Stimulated activated CD4-positive, alpha-beta T cell treated with anti-CD3 and anti-CD28 coated beads, Interleukin-1b, Interleukin-23, amount 100 ng/mL, for 1 hour (primary cell): ENCODE measurements at places on chromosomes 2 and 18.

- no peak for DNase-seq
Measured at GRCh38 chr2:234722176-234722575, 225.3 kb upstream of the ARL4C start.

DNA sequence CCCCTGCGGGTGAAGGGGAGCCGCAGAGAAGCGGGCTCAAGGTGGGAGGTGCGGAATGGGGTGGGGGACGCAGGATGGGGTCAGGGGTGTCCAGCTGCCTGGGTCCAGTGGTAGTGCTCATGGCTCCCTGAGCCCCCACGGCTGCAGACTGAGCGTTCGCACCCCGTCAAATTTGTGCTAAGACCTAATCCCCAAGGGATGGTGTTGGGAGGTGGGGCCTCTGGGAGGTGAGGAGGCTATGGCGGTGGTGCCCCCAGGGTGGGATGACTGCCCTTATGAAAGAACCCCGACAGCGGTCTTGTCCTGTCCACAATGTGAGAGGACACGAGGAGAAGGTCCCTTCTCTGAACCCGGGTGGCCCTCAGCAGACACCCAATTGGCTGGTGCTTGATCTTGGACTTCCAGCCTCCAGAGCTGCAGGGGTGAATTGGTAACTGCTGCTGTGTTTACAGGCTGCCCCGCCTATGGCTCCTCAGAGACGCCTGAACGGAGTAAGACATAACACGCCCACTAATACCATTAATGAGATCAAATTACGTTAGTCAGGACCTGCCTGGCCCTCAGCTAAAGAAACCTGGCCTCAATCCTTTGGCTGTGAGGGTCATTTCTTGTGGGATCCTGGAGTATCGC, 42.6 kb downstream of the PXDN start:
- DNase-seq: no peak

GRCh38 chr2:60440767-60441163, 112.7 kb downstream of the BCL11A start:
- no peak for DNase-seq

GRCh38 chr18:59752666-59753065, 55.4 kb upstream of the CCBE1 start:
- no peak for DNase-seq

- DNase-seq: no peak
Measured at GRCh38 chr18:2146092-2146491, 425.2 kb downstream of the METTL4 start.

DNA sequence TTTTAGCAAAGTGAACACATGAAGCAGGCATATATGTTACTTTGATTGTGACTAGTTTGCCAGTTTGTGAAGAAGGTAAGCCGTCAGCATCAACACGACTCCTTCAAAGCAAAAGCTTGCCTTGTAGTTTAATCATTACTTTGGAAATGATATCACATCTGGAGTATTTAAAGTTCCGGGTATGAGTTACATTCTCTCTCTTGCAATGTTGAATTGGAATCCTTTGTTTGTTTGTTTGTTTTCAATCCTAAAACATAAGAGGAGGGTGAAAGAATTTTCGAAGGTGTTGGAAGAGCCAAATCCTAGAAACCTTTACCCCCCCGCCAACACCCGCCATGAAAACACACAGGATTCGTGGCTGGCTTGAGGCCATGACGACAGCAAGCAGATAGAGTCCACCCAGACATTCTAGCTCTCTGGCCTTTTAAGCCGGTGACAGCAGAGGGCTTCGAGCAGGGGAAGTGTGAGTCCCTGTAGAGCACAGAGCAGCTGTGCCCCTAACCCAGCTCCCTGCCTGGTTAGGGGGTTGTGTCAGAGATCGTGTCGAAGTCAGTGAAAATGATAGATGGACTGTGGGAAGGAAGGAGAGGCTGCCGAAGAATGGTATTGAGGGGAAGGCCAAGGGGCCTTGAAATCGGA, 103.8 kb upstream of the SMIM21 start:
- DNase-seq: no peak

- no peak for DNase-seq
Measured at GRCh38 chr2:122635686-122636085, 880.2 kb downstream of the TSN start.

DNA sequence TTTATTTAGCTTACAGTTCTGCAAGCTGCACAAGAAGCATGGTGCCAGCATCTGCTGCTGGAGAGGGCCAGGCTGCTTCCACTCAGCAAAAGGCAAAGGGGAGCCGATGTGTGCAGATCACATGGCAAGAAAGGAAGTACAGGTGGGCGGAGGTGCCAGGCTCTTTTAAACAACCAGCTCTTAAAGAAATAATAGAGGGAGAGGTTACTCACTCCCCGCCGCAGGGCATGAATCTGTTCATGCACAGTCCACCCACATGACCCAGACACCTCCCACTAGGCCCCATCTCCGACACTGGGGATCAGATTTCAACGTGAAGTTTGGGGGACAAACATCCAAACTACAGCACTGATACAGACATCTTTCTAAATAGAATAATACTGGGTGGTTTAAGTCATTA, 105.8 kb downstream of the MTCL1 start:
- no peak for DNase-seq

DNA sequence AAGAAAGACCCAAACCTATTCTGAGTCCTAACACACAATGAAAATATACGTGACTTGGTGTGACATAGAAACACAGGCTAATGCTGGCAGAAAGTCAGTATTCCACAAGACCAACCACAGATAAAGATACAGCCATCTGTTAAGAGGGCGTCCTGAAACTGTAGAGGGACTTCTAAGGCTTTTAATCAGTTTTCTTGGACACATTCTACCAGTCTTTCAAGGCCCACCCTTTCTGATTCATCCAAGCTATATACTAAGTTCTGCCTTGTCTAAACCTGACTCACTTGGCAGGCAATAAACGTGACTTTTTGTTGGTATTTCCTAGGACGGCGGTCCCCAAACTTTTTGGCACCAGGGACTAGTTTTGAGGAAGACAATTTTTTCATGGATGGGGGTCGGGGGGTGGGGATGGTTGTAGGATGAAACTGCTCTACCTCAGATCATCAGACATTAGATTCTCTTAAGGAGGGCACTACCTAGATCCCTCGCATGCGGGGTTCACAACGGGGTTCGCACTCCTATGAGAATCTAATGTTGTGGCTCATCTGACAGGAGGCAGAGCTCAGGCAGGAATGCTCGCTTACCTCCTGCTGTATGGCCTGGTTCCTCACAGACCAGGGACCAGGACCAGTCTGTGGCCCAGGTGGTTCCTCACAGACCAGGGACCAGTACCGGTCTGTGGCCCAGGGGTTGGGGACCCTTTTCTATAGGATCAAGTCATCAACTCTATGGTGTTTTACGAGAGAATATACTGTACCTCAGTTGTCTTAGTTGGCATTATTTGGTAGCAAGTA, 61.4 kb downstream of the SP3 start:
- no peak for DNase-seq

GRCh38 chr2:230868947-230869913, 4.5 kb downstream of the ITM2C start:
- no peak for DNase-seq

- no peak for DNase-seq
Measured at GRCh38 chr18:48950536-48951447, at the start of gene SMAD7. Gene SMAD7, minus strand, starts transcription at chr18:48950965. Its CDS starts 541 bp downstream, at chr18:48950424.

- no peak for DNase-seq
Measured at GRCh38 chr2:64422466-64422865, 31.5 kb upstream of the LGALSL start.

- DNase-seq: no peak
Measured at GRCh38 chr2:32064021-32064601, 755 bp downstream of the SPAST start.

- DNase-seq: no peak
Measured at GRCh38 chr2:216888887-216889622, 29.2 kb upstream of the TNP1 start.

GRCh38 chr18:23761941-23762340, 72.7 kb downstream of the LAMA3 start:
- no peak for DNase-seq

DNA sequence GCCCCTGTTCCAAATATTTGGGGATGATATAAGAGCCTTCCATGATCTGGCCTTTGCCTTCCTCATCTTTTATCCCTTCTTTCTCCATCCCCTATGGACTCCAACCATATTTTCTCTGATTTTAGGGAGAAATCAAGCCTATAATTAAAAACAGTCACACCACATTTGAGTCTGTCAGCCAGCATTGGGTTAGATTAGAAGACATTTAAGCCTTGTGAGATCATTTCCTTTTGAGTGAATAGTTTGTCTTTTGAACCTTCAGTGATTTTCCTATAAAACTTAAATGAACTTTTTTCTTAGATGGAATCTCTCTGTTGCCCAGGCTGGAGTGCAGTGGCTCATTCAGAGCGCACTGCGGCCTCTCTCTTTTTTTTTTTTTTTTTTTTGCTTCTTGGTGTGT, 7.6 kb upstream of the C18orf32 start:
- DNase-seq: no peak

GRCh38 chr2:236176951-236177350, 8.8 kb upstream of the GBX2 start:
- no peak for DNase-seq

GRCh38 chr2:191228861-191229260, 16.3 kb upstream of the MYO1B start:
- no peak for DNase-seq

GRCh38 chr2:85892216-85892944, 3.6 kb upstream of the ST3GAL5 start:
- DNase-seq: no peak

- DNase-seq: no peak
Measured at GRCh38 chr2:241809383-241810306, 652 bp downstream of the NEU4 start.

DNA sequence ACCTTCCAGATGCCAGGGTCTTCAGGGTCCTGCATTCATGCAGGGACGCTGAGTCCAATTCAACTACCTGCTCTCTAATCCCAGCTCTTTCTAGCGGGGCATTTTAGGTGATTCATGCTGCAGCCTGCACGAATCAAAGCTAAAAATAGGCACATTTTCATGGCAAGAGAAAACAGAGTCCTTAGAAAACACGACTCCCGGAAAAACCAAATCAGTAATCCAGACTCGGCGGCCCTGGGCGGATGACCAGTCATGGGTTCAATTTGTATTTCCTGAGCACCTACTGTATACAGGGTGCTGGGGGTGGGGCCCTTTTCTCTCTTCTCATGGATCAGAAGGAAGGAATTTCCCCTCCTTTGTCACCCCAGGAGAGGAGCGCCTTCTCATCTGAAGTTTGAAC, 64.4 kb downstream of the LONRF2 start:
- DNase-seq: no peak

GRCh38 chr2:54419855-54420523, 36.1 kb upstream of the SPTBN1 start:
- DNase-seq: no peak

GRCh38 chr2:191923652-191923997, 76.7 kb upstream of the CAVIN2 start:
- no peak for DNase-seq

DNA sequence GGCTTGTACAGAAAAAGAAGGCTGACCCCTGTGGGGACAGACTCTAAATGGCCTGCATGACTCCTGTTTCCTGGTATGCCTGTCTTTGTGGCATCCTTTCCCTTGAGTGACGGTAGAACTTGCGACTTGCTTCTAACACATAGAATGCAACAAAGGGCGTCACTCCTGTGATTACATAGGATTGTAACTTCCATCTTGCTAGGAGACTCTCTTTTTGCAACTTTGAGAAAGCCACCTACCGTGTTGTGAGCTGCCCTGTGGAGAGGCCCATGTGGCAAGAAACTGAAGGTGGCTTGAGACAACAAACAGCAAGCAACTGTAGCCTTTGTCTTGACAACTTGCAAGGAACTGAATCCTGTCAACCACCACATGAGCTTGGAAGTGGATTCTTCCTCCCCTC, 46.5 kb downstream of the THNSL2 start:
- DNase-seq: no peak

- DNase-seq: no peak
Measured at GRCh38 chr18:55435592-55435991, 152.4 kb downstream of the TCF4 start.

DNA sequence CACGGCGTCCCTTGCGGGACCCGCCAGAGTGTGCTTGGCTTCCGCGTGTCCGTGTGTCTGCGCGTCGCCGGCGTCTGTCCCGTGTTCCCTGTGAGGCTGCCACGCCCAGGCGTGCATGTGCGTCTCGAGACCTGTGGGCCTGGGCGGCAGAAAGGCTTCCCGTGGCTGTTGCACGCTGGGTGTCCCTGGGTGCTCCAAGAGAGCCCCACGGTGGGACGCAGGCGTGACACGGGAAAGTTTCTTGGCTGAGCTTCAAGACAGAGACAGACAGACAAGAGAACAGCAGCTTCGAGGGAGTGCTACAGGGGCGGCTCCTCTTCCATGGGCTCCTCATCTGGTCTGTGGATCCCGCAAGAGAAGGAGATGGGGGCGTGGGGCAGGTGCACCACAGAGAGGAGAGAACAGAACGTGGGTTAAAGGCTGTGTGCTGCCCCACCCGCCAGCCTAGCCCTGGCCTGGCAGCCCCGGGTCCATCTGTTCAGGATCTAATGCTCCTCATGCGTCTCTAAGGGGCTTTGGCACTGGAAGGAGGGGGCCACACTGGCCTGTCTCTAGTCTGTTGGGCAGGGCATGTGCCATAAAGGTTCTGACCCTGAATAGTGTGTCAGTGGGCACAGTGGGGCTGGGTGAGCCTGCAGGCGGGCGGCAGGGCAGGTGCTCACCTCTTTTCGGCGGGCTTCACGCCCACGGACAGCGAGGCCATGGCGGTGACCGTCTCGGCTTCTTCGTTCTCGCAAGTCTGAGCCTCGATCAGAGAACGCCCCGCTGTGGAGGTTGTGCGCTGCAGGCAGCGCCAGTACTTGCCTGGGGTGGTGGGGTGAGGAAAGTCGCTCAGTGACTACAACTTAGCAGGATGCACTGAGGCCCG, 205.1 kb downstream of the TWIST2 start:
- no peak for DNase-seq

GRCh38 chr2:33091541-33092123, 144.9 kb downstream of the LTBP1 start:
- no peak for DNase-seq

GRCh38 chr18:7662866-7663265, 95.8 kb downstream of the PTPRM start:
- DNase-seq: no peak

DNA sequence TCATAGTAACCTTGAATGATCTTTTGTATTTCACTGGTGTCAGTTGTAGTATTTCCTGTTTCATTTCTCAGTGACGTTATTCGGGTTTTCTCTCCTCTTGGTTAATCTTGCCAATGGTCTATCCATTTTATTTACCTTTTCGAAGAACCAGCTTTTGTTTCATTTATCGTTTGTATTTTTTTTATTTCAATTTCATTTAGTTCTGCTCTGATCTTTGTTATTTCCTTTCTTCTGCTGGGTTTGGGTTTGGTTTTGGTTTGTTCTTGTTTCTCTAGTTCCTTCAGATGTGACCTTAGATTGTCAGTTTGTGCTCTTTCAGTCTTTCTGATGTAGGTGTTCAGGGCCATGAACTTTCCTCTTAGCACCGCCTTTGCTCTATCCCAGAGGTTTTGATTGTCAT, 36.7 kb downstream of the SP140 start:
- no peak for DNase-seq

DNA sequence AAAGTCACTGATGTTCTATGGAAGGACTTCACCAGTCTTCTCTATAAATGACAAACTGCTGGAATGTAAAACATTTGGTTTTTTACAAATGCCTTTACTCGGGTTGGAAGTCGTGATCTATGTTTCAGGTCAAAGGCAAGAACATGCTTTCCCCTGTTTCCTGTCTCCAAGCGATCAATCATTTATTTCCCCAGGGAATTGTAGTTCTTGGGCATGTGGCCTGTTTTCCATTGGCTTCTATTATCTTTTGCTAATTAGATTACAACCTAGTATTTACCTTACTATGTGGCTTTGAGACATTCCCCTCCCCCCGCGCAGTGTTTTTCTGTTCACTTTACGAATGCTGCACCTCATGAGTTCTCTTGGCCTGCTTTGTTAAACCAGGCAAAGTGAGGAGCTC, 684.2 kb downstream of the EPHA4 start:
- DNase-seq: no peak
